Thoracic aorta endothelial cell (primary cell): ENCODE measurements at places on chromosomes 3 and 15. TPM values are rescaled to one million over a fixed set of nuclear protein-coding genes. Genes with fewer than 3 reads are reported as not detected.

SLC12A1 gene
- total RNA-seq = not detected in 2 replicates

ABHD6 gene
- total RNA-seq = 6.0 and 7.3 TPM in 2 replicates

FBXO40 gene
- total RNA-seq = not detected in 2 replicates

AHSG gene
- total RNA-seq = not detected in 2 replicates

SAMD7 gene
- not detected in 2 replicates for total RNA-seq

CHRNA3 gene
- not detected in 2 replicates for total RNA-seq

GRM7 gene
- total RNA-seq = not detected in 2 replicates

TGM4 gene
- total RNA-seq = 0.07 and 0.13 TPM in 2 replicates

TIMP4 gene
- total RNA-seq = 0.14 TPM in 1 of 2 replicates, not detected in the other

PSTPIP1 gene
- total RNA-seq = 0.36 and 1.9 TPM in 2 replicates

POU1F1 gene
- not detected in 2 replicates for total RNA-seq

BTLA gene
- not detected in 2 replicates for total RNA-seq
